Kidney tubule cell (primary cell): ENCODE measurements at places on chromosomes 4 and X.

- DNase-seq: no peak
Measured at GRCh38 chr4:97139791-97140190, 1003.5 kb downstream of the STPG2 start.

DNA sequence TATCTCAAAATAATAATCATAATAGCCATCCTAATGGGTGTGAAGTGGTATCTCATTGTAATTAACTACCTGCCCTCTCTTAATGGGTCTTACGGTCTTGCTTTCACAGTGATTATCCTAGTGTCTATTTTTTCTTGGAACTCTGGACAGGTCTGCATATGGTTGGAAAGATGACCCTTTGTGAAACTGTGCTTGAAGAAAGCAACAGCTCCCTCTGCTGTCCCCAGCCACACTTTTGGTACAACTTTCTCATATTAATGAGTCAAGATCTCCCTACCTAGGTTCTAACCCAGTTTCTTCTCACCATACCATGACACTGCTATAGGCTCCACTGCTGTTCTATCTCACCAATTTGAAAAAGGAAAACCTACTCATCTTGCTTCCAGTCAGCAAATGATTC is 2.4 kb downstream of the TFDP3 start:
- peak; percentile 34 for DNase-seq

DNA sequence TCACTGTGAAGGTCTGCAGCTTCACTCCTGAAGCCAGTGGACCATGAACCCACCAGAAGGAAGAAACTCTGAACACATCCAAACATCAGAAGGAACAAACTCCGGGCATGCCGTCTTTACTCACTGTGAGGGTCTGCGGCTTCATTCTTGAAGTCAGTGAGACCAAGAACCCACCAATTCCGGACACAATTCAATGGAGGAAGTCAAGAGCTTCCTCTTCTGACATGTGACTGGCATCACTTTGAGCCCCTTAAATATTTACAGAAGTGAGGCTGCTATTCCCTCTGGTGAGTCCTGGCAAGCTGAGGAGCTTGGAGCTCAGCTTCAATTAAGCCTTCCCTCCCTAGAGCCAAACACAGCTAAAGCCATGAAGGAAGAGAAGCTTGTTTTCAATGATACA is 103.5 kb upstream of the SRD5A3 start:
- DNase-seq: no peak

DNA sequence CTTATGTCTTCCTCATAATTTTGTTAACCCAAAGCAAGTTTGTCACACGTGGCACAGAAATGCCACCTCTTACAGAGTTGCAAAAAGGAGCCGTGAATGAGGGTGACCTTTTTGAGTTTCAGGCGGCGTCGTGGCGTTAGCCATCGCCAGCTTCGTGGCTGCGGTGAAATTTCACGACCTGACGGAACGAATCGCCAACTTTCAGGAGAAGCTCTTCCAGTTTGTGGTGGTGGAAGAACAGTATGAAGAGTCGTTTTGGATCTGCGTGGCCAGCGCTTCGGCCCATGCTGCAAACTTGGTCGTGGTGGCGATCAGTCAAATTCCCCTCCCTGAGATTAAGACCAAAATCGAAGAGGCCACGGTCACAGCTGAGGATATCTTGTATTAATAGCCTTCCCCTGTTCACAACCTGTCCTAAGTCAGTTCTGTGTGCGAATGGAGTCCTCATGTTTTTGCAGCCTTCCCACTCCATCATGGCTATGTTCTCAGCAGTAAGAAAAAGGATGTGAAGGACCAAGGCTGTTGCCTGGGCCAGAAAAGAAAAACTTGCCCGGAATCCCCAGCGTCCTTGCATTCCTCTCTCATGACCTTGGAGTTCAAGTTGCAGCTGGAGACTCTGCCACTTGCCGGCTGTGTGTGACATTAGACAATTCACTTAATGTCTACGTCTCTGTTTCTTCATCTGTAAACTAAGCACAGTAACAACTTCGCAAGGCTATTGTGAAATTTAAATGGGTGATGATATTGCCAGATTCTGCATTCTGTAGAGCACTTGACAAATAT is 11.9 kb downstream of the CLRN2 start:
- no peak for DNase-seq

- DNase-seq: no peak
Measured at GRCh38 chrX:100328351-100328750, 81.7 kb downstream of the PCDH19 start.

DNA sequence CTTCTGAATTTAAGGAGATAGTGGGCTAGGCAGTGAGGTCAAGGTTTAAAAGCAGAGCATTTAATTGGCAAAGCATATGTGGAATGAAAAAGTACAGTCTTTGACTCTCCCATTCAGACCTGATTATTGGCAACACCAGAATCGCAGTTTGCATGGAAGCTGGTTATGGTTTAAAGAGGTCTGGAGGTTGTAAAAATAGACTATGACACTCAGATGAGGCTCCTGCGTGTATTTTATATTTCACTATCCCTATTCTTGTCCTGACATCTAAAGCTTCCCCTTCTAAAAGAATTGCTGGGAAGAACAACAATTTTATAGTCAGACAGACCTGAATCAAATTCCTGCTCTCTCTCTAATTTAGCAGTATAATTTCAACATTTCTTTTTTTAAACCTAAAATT is 302.9 kb downstream of the PCDH7 start:
- no peak for DNase-seq

- DNase-seq: peak; percentile 33
Measured at GRCh38 chr4:169410839-169411770, 140.3 kb upstream of the SH3RF1 start.

DNA sequence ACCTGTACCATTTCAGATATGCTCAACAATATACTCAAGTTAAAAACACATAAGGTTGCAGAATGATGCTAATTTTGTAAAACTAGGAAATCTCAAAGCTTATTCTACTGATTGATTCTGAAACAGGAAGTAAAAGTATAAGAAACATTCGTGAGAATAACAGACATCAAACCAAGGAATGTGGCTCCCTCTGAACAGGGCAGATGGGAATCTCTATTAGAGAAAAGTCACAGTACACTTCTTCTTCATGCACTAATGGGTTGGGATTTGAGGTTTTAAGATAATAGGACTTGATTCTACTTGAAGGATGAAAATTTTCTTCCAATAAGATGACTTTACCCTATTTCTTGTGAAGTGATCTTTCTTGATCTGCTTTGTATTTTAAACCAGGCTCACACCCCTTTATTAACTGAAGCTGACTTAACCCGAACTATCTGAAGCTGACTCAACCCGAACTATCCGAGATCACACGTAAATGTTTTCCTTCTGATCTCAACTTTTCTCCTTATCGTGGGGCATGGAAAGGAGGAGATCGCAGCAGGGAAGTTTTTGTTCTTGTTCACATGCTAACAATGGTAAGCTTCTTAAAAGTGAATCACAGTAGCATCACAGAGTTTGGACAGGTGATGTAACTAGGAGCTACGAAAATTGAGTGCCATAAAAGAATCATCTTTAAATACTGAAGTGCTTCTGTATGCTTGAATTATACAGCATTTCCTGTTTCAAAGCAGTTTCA is 363.1 kb upstream of the ZFP42 start:
- DNase-seq: no peak

GRCh38 chr4:87003266-87003665 is 68.5 kb downstream of the AFF1 start:
- DNase-seq: no peak

DNA sequence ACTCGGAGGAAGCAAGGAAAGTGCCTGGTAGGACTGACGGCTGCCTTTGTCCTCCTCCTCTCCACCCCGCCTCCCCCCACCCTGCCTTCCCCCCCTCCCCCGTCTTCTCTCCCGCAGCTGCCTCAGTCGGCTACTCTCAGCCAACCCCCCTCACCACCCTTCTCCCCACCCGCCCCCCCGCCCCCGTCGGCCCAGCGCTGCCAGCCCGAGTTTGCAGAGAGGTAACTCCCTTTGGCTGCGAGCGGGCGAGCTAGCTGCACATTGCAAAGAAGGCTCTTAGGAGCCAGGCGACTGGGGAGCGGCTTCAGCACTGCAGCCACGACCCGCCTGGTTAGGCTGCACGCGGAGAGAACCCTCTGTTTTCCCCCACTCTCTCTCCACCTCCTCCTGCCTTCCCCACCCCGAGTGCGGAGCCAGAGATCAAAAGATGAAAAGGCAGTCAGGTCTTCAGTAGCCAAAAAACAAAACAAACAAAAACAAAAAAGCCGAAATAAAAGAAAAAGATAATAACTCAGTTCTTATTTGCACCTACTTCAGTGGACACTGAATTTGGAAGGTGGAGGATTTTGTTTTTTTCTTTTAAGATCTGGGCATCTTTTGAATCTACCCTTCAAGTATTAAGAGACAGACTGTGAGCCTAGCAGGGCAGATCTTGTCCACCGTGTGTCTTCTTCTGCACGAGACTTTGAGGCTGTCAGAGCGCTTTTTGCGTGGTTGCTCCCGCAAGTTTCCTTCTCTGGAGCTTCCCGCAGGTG is 637 bp downstream of the AR start:
- no peak for DNase-seq

GRCh38 chr4:25313201-25313895 is 774 bp downstream of the ZCCHC4 start:
- DNase-seq: peak; percentile 26

DNA sequence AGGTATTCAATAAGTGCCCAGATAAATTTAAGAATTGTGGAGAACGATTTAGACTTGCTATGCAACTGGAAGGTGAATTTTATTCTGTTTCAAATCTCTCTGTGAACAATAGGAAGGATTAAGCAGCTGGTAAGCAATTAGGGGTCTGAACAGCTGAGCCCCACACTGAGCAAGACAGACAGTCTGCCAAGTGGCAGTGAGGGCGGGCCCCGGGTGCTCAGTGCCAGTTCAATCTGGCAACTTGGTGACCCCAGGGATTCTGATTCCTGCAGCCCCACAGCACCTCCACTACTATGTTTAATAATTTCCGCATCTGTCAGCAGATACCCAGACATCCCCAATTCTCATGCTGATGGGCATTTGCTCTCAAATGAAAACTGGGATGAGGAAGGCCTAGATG is 317.3 kb downstream of the PPP1R2C start:
- DNase-seq: no peak

DNA sequence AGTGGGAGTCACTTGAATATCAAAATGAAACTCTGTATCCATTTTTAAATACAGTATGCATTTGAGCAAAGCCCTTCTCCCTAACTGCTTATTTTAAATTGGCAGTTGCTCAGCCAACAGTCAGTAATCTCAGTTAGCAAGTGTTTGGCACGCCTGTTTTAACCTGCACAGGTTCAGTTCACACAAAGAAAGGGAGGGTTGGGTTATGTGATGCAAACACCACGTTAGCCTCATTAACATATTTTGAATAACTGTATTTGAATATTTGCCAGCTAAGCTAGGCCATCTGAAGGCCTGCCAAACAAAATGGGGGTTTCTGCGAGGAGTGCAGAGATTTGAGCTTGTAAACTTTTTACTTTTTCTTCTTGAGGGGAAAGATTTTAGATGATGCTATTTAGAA is 19.8 kb downstream of the GAB1 start:
- DNase-seq: peak; percentile 37

DNA sequence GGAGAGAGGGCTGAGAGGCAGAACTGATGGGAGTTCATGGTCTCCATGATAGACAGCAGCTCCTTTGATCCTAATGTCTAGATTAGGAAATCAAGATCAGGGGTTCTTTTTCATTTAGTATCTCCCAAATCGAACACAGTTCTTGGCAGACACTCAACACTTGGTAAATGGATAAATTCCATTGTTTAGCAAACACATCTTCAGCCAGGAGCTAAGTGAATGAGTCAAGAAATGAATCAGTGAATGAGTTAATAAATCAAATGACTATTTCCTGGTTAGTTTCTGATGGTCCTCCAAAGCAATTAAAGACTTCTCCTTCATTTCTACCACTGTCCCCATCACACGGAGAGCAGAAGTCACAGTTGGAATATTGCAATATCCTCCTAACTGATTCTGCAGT is 120.0 kb upstream of the SHISA3 start:
- peak; percentile 62 for DNase-seq

- no peak for DNase-seq
Measured at GRCh38 chr4:168309781-168310180, 8.8 kb downstream of the DDX60 start.

DNA sequence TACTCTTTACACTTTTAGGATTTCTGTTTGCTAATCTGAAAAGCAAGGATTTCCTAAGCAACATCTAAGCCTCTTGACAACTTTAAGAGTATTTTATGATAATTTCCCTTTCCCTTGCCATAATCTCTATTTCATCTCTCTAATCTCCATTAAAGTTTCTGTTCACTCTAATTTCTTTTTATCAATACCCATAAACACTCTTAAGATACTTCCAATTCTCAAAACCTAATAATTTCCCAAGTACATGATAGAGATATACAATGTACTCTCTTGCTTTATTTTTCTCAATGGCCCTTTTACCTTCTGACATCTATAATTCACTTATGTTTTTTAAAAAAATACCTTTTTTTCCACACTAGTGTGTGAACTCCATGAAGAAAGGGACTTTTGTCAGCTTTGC is 26.8 kb downstream of the DAPP1 start:
- DNase-seq: no peak

- no peak for DNase-seq
Measured at GRCh38 chr4:8276358-8277240, 7.0 kb downstream of the HTRA3 start.

- peak; percentile 74 for DNase-seq
Measured at GRCh38 chr4:476501-476900, 22.5 kb downstream of the ZNF721 start.

GRCh38 chrX:82961129-82961528 is 547.0 kb upstream of the POU3F4 start:
- peak; percentile 15 for DNase-seq

DNA sequence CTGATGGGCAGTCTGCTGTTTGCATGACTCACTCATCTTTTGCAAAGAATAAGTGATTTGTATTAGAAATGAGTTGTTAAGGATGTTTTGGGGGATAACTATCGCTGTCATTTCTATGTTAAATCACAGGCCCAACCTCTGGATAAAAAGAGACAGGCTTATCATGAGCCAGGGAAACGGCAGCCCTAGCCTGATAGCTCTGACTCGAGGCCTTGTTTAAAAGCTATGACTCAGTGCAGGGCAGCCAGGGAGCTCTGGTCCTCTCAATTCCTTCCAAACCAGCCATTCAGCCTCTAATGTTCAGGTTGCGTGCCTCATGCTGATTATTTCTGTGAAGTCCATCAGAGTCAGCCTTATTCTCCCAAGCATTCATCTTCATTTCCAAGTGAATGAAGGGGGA is 305.9 kb upstream of the HAND2 start:
- peak; percentile 10 for DNase-seq

DNA sequence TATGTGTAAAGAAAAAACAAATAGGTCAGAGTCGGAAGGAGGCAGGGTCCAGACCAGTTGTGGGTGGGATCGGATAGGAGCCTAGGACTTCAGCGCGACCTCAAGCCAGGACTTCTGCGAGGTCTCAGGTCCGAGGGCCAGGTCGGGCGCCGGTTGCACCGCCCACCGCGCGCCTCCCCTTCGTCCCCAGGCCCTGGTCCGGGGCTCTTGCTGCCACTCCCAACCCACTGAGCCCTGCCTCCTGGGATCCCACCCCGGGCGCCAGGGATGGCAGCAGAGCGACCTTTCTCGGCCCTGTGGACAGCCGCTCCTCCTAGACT is 12.3 kb downstream of the PITX2 start:
- no peak for DNase-seq

DNA sequence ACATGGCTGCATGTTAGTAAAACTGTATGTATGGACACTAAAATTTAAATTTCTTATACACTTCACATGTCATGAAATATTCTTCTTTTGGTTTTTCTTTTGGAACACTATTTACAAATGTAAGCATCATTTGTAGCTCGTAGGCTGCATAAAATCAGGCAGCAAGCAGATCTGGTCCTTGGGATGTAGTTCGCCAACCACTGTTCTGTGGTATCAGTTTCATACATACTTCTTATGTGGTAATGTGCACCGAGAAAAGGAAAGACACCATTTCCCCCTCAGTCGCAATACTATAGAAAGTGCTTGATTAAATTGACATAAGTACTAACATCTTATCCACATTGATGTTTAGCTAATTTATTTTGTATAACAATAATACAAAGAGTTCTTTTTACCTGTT is 274.4 kb upstream of the VCX start:
- DNase-seq: no peak
